Caki2 (cell line): ENCODE measurements at places on chromosomes 6 and 20.

DNA sequence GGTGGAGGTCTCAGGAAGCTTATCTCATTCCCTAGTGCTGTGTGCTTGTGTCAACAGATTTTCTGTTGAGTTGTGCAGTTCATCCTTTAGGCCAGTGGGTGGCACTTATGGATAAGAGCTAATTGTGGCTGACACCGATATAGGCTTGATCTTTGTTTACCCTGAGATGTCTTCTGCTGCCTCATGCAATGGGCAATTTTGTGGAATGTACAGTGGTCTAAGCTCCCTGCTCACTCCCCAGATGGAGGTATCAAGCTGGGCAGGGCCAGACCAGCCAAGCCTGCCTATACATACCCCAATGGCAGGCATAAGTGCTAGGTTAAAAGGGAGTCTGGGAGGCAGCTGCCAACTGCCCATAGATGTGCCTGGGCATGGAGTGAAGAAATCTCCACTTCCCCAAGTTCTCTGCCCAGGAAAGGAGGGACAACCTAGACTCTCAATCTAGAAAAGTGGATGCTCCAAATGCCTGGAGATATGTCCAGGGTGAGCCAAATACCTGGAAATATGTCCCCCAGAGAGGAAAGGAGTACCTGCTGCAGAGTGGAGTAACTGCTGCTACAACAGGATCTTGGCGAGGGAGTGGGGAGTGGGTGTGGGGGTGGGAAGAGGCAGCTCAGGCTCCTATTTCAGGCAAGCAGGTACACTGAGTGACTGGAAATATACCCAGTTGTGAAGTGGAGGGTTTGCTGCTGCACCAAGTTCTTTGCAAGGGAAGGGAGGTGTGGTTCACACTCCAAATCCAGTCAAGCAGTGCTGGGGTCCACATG lies 53.2 kb upstream of the ARG1 start:
- peak; percentile 35 for DNase-seq

DNA sequence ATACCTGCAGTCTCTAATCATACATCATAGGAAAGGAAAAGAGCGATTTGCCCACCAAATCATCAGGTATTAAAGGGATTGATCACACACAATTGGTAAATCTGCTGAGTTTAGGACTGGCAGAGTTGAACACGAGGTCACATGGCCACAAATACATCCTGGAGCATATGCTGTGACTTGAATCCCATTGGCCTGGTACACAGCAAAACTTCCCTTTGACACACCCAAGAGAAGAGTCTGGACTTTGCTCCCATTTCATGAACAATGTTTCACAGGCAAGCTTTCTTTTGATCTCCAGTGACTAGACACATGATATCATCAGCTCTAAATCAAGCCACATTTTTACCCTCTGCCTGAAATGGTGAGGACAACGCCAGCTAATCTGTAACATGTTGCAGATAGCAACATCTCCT lies 117.9 kb downstream of the ISM1 start:
- DNase-seq = peak; percentile 61

DNA sequence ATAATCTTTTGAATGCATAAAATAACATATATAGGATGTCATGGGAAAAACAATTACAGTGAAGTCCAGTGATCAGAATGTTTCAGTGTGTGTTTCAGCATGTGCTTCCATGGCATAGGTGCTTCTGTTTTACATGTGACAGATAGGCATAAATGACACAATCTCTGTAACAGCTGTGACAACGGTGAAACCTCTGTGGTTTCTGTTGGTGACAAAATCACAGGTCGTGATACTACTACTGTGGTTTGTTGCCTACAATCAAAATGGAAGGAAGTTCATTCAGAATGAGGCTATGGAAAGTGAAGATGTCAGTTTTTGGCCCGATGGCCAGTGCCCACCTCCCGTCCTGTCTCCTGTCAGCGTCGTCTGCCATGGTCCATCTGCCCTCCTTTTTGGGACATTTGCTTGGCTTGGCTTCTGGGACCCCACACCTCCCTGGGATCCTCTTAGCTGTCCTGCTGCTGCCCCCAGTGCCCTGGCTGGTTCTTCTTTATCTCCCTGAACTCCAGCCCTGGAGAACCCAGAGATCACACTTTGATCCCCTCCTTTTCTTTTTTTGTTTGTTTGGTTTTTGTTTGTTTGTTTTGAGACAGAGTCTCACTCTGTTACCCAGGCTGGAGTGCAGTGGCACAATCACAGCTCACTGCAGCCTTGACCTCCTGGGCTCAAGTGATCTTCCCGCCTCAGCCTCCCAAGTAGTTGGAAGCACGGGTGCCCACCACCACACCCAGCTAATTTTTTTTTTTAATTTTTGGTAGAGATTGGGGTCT lies 79.3 kb upstream of the NAA20 start:
- no peak for DNase-seq

DNA sequence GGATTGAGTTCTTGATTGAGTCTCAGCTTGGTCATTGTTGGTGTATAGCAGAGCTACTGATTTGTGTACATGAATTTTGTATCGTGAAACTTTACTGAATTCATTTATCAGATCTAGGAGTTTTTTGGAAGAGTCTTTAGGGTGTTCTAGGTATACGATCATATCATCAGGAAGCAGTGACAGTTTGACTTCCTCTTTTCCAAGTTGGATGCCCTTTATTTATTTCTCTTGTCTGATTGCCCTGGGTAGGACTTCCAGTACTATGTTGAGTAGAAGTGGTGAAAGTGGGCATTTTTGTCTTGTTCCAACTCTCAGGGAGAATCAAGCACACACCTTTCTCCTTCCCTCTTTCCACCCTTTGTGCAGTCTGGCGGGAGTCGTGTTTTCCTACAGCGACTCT lies 26.4 kb downstream of the RPP40 start:
- DNase-seq = no peak

GRCh38 chr6:75317503-75318206 lies 33.1 kb upstream of the TMEM30A start:
- peak; percentile 43 for DNase-seq

DNA sequence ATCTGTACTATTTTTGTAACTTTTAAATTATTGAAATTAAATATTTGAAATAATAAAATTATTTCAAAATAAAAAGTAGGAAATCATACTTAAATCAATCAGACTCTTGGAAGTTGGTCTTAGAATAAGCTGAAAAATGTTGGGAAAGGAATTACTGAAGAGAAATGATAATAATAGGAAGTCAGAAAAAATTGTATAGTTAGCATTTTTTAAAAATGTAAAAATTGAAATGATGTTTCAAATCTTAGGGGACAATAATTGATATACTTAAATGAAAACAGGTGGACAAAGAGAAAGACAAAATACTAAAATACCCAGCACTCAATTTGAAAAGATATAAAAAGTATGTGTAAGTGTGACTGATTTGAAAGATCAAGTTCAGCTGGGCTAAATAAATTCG lies 186.1 kb downstream of the BMP2 start:
- DNase-seq = no peak

DNA sequence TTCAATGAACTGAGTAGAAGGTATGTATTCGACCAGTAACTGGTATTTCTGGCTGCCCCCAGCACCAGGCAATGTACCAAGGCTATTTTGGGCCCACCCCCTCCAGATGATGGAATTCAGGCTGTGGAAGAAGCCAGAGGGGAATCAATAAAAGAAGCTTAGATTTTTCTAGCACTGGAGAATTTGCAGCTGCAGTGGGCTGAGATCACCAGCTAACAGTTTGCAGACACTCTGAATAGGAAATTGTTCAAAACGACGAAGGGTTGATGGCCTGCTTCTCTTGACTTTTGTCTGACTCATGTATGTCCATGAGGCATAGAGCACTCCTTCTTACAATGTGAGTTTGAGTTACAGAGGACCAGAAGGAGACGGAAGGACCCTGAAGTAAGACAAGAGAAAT lies 32.4 kb upstream of the FBXO9 start:
- DNase-seq = no peak

GRCh38 chr6:105499931-105500330 lies 97.0 kb upstream of the PREP start:
- DNase-seq = no peak

DNA sequence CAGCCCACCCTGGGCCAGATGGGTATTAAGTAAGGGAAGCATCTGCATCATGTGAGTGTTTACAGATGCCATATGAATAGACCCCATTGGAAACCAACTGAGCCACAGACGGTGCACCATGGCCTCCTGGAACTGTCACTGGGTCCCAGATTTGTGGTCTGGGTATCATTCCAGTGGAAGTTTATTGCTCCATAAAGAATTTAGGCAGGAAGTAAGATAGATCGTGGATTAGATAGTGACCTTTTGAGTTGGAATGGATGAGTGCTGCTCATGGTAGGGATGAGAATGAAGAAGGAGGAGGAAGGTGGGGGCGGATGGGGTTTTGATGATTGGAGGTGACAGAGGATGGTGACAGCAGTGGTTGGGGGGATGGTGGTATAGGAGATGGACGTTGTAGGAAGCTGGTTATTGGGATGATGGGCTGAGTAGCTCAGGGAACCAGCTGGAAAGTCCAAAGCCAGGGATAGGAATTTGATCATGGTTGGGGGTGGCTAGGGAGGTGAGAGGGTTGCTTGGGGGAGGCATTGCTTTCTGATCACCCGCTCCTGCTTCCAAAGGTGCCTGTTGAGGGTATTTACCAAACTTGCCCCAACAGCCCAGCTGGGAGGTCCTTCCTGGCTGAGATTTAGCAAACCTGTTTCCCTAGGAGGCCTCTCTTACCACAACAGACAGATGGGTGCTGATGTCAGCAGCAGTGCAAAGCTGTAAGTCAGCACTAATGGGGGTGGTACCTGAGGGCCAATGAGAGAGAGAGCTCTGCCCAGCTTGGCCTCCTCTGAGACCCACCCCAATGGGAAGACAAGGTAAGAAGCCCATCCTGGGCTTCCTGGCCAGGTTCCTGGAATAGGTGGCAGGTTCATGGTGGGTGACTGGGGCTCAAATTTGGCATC lies 78.0 kb downstream of the VEGFA start:
- no peak for DNase-seq
